ENCODE measurements at places on chromosomes 6 and 20.
A peak's percentile ranks its signal among the peaks of the same experiment; 100 is the strongest.

DNA sequence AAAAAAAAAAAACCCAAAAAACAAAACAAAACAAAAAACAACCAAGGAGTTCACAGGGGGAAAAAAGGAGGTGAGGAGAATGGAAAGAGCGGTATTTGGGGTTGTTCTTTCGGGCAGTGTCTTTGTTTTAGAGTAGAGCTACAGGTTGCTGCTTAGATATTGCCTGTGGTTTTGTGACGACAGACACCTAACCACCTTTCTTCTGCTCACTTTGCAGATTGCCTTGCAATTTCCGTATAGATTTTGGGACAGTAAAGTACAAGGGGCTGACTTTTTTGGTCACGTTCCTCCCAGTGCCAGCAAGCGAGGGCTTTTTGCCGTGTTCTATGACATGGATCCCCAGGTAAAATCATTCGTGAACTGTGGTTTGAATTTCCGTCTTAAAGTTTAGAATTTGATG, 50.9 kb downstream of the DEK start:
- DNase-seq = peak; percentile 68

GRCh38 chr6:84588697-84589080, 175.7 kb downstream of the TBX18 start:
- DNase-seq = no peak

- DNase-seq = no peak
Observed at GRCh38 chr20:1033751-1034414, 31.8 kb upstream of the RSPO4 start.

DNA sequence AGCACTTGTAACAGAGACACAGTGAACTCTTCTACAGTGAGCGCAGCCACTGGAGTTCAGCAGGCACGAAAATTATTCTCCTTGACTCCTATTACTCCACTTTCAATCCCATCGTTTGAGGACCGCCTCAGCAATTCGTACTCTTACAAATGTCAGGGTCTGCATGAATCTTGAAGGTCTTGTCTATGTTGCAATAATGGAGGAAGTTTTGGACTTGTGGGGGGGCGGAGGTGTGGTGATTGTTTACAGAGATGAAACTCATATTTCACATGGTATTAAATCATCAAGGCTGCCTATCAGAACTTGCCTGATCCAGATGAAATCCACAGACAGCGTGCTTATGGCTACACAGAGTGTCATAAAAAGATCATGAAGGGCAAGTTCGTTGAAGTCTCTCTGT, 42.0 kb downstream of the SLC2A12 start:
- no peak for DNase-seq

DNA sequence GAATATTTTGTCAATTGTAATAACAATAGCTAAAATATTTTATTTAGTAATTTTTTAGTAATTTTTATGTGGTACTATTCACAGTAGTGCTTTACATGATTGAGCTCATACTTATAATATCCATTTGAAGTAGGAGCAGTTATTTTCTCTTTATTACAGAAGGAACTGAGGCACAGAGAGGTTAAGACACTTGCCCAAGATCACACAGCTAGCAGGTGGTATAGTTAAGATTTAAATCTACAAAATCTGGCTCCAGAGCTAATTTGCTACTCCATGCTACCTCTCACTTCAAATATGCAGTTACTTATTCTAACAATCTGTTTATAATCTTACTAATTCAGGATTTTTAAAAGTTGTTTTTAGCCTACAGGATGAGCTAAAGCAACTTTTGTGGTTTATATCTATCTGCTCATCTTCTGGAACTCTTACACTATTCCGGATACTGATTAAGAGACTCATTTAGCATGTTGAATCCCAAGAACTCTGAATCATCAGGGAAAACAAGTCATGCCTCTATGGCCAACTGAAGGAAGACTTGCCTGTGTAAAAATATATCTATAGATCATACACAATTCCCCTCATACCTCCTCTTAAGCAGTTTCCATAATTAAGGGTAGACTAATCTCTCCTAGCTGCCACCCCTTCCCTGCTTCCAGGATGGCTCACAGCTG, 324.2 kb downstream of the UBE3D start:
- DNase-seq = no peak

GRCh38 chr6:79570129-79571029, 33.1 kb upstream of the LCA5 start:
- no peak for DNase-seq

- no peak for DNase-seq
Observed at GRCh38 chr6:118122801-118123200, 215.7 kb downstream of the SLC35F1 start.

DNA sequence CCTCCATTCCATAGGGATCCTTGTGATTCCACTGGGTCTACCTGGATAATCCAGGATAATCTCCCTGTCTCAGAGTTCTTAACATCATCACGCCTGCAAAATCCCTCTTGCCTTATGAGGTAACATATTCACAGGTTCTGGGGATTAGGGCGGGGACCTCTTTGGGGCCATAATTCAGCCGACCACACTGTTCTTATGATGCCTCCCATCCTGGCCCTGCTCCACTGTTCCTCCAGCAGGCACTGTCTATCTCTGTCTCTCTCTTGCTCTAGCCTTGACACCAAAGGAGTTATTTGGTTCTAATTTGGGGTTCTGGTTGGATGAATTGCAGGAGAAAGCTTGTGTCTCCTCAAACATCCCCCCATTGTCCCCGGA, 168.1 kb downstream of the NFATC2 start:
- no peak for DNase-seq

GRCh38 chr6:117505311-117505710, 22.8 kb downstream of the DCBLD1 start:
- DNase-seq = no peak

DNA sequence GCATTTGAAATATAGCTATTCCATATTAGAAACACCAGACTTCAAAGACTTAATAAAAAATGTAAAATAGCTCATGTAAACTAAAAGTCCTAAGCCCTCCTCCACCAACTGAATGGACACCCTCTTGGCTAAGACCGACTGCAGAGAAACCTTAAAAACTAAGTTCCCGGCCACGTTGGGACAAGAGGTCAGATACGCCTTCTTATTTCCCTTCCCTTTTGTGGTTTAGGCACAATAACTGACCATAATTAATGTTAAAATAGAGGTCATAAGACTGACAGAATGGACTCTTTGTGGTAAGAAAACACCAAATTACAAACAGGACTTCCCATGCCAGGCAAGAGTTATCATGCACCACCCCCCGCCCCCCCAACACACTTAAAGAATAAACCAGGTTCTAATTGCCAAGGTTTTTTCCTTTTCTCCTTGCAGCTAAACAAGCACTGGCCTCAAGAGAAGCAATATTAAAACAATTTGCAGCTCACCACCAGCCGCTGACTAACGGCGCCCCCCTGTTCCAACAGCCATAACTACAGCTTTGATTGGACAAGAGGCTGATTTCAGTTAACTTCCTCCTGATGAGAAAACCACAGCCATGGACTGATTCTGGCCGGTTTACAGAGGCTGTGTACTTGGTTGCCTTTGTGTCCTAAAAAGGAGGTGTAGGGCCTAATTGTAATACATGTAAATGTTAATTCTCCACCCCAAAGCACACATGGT, 10.7 kb upstream of the LAMP5 start:
- no peak for DNase-seq

DNA sequence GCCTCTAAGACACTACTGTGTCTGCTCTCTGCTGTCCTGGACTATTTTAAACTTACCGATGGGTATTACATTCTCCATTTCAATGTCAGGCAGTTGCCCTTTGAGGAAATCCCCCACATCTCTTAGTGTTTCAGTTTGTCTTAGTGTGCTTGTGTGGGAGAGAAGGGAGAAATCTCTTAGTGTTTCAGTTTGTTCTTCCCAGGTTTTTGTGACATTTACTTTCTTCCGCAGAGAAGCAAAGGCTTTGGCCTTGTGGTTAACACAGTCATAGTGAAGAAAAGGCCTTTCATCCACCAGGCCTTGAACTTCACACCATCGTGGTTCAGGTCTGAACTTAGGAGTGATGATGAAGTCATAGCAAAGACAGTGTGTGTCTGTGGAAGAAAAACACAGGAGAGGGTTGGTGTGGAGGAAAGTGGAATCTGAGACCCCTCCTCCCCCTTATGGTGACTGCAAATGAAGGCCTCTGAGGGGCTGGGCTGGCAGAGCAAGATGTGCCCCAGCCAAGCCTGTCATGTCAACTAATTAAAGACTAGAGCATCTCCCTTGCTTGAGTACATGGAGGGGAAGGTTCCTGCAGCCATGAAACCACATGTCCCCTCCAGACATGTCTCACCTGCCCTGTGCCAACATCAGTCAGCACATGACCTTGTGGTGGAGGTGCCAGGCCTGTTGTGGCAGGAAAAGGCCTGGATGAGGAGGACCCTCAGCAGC, 23.9 kb downstream of the RAET1L start:
- peak; percentile 61 for DNase-seq

- DNase-seq = no peak
Observed at GRCh38 chr6:101613556-101613955, 220.0 kb downstream of the GRIK2 start.

DNA sequence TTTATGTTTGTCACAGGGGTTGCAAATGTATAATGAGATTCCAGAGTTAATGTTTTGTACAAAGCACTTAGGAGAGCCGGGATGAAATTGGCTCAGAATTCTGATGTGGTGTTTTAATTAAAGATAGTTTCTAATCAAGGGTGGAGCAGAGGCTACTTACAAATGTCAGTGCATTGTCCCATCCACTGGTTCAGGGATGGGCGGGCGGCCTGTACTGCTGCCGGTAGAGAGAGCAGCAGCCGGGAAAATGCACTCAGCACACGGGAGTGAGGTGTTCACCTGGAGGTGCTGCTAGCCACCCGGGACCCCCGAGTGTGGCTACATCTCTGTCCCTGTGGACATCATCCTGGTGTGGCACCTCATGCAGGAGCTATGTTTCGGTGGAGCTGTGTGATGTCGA, 193.3 kb downstream of the QKI start:
- no peak for DNase-seq
